ENCODE measurements at places on chromosomes 1 and 21.

GRCh38 chr1:171988243-171988885 is 147.1 kb downstream of the DNM3 start:
- no peak for DNase-seq

DNA sequence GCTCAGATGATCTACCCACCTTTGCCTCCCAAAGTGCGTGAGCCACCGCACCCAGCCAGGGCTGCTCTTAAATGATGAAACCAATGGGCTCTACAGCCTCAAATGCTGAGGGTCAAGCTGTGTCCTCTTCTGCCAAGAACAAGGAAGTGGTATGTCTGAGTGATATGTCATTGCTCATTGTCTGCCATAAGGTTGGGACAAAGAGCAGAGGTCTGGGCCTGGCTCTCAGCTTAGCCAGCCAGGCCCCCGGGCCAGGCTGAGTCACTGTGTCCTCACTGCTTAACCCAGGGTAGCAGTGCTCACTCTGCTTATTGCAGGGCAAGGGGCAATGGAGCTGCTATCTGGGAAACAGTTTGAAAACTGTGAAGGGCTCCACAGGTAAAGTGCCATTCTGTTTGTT is 8.3 kb upstream of the ETS2 start:
- DNase-seq = no peak

DNA sequence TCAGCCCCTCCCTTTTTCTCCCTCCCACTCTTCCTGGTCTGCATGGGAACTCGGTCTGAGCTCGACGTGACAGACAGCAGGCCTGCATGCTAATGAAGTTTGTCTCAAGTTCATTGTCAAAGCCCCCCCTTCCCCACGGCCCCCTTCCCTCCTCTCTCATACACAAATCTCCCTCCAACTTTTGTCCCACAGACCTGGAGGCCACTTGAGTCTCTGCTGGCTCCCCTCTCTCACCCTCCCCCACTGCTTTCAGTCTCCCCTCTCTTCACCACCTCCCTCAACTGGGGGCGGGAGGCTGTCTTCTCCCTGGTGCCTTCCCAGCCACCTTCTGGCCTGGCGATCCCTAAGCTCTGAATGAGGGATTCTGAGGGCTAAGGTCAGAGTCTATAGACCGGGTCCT is 61.3 kb downstream of the RHBG start:
- DNase-seq = no peak

- DNase-seq = peak; percentile 30
These were observed 99.1 kb upstream of the ACTRT2 start for GRCh38 chr1:2921970-2922686.

DNA sequence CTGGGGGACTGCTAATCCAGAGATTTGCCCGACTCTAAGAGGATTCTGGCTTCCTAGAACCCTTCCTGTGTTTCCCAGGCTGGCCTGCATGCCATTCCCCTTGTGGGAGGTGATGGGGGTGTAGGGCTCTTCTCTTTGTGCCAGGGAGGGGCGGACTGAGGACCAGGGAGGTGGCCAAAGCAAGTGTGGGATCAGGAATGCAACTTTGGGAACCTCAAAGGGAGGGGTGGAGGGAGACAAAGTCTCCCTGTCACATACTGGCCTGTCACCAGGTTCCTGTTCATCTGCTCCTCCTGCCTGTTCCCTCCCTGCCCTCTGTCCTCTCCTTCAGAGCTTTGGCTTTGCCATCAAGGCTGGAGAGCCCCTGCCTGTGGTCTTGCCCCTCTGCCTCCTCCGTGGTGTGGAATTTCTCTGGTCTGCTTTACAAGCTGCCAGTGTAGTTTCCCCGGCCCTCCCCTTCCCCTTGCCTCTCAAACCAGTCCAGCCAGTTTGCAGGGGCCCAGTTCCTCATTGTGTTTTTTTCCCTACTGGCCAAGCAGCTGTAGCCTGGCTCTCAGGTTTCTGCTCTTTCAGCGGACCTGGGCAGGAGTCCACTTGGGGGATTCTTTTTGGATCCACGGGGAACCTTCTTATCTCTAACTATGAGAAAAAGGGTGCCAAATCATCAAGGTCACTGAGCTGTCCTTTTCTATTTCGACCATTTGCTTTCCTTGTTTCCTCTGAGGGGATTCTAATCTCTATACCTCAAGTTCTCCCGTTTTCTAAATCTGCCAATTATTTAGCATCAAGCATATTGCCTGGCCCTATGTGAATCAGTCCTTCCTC is 1.8 kb downstream of the CGN start:
- DNase-seq = no peak

DNA sequence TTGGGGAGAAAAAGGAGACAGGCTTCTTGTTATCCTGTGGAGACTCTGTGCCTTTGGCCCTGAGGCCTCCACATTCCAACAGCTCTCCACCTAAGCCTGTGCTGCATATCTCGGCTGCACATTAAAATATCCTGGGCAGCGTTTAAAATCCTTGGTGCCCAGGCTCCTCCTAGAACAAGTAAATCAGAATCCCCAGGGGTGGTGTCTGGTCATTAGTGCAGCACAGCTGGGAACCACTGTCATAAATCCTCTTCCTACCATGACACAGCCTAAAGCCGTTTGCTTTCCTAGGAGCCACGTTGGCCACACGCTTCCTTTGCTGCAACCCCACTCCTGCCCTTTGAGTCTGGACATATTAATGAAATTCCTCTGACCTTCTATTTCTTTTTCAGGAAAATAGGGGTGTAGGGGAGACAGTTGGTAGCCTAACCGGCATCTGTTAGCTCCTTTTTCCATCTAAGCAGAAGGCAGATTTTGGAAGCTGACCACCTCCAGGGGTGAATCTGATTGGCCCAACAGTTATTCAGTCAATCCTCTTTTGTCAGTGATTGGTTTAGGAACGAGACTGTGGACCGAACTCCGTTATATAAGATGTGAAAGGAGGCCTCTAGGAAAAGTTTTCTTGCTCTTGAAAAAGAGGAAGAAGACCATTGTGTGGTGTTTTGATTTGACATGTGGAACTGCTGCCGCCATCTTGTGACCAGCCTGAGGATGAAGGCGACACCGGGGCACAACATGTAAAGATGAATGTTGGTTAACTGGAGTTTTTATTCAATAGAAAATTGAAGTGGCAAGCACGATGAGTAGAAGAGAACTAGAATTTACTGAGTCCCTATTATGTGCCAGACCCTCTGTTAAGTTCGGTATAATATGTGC is 41.9 kb downstream of the JUN start:
- no peak for DNase-seq

- DNase-seq = no peak
These were observed 325.8 kb upstream of the NR5A2 start for GRCh38 chr1:199701726-199702125.

- no peak for DNase-seq
These were observed 39.1 kb downstream of the MATN1 start for GRCh38 chr1:30684259-30684658.

DNA sequence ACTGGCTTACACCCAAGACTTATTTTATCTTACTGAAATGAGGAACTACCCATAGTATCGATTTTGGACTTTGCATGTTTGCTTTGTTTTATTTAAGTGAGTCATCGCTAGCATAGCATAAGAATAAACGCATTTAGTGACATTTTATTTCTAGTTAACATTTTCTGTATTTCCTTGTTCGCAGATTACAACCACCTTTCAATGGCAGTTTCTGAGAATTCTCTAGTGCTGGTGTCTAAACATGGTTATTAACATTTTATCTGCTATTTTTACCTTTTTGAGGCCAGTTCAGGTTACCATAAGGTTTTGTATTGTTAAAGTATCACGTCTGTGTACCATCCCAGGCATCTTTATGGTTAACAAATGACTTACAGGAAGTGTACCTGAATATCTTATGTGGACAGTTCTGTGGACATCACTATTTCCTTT is 24.5 kb downstream of the EEIG2 start:
- DNase-seq = no peak

GRCh38 chr1:179253286-179253972 is 24.0 kb upstream of the ABL2 start:
- no peak for DNase-seq

DNA sequence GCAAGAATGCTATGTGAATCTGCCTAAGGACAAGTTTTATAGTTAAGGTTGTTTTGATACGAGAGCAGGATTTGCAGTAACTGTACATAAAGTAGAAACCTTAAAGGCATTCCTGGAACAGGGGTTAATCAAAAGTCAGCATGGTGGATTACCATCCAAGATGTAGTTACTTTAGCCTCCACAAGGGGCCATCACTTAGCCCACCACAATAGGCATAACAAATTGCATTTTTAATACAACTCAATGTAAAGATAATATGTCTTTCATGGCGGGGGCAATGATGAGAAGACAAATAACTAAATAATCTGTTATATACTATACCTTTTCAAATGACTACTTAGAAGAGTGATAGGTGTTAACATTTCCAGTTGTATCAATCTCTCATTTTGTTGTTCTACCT is 611.2 kb upstream of the ADGRL4 start:
- DNase-seq = no peak

DNA sequence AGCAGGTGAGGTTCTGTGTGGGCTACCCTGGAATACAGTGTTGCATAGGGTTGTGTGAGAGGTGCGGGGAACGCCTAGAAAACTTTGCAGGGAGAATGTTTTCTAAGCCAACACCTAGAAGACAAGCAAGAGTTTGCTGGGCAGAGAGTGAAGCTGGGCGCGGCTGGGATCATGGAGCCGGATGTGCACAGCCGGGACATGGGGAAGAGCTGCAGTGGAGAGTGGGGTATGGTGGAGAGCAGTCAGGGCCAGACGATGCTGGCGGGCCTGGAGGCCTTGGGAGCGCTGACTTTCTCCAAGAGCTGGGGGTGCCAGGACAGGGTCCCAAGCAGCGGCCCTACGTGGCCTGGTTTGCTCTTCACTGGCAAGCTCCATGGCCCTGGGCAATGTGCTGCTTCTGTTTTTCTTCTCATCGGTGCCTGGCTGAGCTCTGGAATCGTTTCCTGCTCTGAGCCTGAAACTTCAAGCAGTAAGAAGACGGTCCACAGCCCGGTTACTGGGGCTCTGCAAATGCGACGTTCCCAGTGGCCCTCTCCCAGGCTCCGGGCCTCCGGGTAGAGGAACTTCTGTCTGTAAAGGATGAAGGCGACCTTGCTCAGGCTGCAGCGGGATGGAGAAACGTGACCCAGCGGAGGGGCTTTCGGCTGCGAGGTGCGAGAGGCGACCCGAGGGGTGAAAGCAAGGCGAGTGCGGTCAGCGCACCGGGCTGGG is 51.9 kb upstream of the CD34 start:
- DNase-seq = no peak

- DNase-seq = no peak
These were observed 26.7 kb downstream of the PODN start for GRCh38 chr1:53088616-53089300.

DNA sequence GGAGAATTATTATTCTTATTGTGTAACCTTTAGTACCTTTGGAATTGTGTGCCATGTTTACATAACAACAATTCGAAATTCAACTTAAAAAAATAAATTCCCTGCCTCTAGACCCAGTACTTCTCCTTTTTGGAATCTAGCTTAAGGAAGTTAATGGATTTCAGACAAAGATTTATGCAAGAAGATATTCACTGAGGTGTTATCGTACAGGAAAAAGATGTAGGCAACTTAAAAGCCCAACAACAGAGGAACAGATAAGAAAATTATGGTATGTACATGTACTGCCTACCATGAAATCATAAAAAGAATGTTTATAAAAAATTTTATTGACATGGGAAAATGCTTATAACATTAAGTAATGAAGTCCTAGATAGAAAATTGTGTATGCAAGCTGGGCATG is 18.2 kb upstream of the STMN1 start:
- no peak for DNase-seq

GRCh38 chr1:33725556-33726160 is 138.2 kb upstream of the HMGB4 start:
- DNase-seq = no peak

DNA sequence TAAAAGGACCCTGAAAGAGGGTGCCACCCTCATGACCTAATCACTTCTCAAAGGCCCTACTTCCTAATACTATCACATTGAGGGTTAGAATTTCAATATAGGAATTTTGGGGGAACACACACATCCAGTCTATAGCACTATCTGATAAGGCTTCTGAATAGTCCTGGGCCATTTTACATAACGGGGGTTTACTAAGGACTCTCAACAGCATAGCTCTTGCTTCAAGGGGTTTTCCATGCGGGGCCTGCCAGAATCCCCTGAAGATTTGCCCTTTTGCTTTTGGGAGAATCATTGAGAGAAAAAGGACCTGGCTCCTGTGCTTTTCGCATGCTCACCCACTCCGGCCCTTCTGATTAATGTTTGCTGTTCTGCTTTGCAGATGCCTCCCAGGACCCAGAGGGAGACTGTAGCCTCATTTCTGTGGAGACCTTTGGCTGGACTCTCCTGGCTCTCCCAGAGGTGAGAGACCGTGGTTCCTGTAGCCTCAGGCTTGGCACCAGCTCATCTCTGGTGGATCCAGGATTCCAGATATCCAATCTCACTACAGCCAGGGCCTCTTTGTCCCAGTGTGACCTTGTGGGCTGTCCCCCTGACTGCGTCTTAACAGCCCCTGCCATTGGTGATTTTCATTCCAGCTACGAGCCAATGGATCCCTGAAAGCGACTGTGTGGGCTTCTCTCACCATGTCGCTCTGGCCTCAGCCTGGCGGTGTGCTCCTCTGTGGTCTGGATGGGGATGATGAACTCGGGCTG is 72.6 kb downstream of the DDR2 start:
- no peak for DNase-seq

DNA sequence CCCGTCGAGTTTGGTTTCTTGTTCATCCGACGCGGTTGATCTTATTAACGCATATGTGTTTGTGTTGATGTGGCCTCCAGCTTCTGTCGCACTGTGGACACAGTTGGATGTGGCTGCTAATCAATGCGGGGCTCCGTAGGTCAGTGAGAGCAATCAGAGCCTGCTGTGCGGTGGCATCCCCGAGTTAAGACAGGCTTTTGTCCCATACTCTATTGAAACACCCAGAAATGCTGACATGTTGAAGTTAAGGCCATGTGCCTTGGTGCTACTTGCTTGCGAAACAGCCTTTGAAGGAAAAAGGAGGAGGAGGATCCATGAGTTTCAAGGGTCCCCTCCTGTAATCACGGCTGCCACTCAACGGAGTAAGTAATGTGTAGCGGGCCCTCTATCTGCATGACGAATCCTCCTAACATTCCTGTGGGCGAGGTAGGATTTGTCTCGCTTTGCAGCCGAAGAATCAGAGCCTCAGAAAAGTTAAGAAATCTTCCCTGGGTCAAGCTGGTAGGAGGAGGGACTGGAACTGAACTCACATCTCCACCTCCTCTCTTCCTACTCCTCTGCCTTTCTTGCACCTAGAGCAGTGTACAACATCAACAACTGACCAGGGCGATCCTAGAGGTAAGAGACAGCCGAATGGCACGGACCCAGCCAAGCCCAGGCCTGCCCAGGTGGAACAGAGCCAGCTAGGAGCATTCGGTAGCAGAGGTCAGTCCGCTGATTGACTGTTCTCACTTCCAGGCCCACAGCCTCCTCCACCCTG is 19.5 kb downstream of the PDE9A start:
- no peak for DNase-seq

- no peak for DNase-seq
These were observed 789.0 kb downstream of the PLA2G4A start for GRCh38 chr1:187617776-187618175.

- no peak for DNase-seq
These were observed 36.0 kb upstream of the GNG12 start for GRCh38 chr1:67869233-67869632.

DNA sequence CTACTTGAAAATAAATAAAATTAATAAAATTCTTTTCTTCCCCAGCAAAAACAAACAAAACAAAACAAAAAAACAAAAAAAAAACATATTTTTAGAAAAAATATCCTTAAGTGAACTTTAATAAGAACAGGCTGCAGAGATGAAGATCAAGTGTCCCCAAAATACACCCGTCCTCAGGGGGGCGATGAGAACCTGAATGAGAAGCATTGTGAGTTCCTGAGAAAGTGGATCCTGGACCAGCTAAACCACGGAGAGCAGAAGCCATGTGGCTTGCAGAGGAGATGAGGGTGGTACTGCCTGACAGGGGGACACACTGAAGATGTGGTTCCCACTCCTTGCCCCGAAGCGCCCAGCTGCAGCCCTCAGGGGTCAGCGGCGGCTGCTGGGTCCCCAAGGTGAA is 89.3 kb downstream of the ITPKB start:
- DNase-seq = no peak
